Fibroblast of upper back skin (primary cell): ENCODE measurements at places on chromosomes 12 and 14.

GRCh38 chr14:68674538-68675232 is 118.2 kb downstream of the ZFP36L1 start:
- no peak for DNase-seq

DNA sequence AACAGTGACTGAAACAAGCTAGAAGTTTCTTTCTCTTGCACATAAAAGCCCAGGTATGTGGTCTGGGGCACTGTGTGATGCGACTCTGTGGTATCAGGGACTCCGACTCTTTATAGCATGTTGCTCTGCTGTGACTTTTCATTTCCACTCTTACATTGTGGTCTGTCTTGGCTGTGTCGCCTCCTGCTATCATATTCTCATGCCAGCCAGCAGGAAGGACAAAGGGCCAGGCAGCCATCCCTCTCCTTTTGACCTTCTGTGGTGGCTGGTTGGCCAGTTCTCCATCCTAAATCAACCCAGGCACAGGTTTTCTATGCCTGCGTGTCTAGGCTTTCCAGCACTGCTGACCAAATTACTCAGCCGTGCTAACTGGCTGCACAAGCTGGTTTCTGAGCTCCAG is 8.0 kb downstream of the ACAD10 start:
- no peak for DNase-seq

GRCh38 chr14:90490720-90491050 is 93.9 kb downstream of the CALM1 start:
- DNase-seq: no peak

DNA sequence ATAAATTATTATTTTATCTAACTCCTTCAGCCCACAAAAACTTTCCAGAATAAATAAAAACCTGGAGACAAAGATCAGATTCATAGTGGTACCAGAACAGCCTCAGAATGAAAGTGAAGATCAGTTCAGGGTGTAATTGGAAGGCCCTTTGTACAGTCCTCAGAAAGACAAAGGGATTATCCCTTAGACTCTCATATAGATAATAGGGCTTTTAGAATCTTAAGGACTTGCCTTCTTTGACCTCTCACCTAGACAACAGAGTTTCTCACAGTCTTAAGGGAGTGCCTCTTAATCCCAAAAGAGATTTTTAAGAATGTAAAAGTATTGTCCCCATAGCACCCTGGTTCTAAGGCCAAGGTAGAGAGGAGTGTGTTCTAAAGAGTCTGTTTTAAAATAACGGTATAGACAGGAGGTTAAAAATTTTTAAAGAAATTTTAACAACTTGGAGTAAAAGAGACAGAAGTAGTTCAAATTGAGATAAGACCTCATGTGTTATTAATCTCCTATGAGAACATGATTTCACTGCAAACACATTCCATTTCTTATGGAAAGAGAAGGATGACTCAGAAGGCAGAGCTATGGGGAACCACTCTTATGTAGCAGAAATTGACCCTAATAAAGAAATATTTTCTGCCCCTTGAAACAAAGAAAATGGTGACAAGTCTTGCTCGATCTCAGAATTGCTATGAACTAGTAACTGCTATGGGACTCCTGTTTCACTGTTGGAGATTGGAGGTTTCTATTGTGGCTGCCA is 24.2 kb upstream of the NOVA1 start:
- DNase-seq: peak; percentile 73

GRCh38 chr12:1073652-1074051 is 82.6 kb downstream of the ERC1 start:
- DNase-seq: peak; percentile 10

GRCh38 chr12:74689071-74689655 is 151.5 kb downstream of the ATXN7L3B start:
- DNase-seq: peak; percentile 52
